ENCODE measurements at places on chromosomes 5 and 9. TPM values are rescaled to one million over a fixed set of nuclear protein-coding genes. Genes with fewer than 3 reads are reported as not detected.

GRCh38 chr5:56893251-56893951 is 16.0 kb upstream of the SETD9 start:
- no peak for DNase-seq

- DNase-seq: no peak
These were observed 134.8 kb downstream of the PCSK5 start for GRCh38 chr9:76025286-76025685.

Gene VCP
- total RNA-seq: 156 TPM

DNA sequence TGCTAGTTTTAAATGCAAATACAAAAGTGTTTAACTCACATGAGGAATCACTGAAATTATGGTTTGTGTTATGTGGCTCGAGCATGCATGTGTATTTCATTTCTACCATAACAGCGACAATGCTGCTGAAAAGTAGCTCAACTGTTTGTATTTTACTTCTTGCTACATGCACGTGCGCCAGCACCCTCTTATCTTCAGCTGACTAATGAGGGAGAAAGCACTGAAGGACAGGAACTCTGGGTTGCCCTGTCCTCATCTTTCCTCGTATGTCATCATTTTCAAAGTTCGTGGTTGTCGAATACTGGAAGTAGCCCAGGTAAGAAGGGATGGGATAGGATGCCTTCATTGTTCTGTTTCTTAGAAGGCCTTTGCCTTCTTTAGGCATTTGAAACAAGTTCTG is 120.3 kb downstream of the SYK start:
- peak; percentile 8 for DNase-seq

DNA sequence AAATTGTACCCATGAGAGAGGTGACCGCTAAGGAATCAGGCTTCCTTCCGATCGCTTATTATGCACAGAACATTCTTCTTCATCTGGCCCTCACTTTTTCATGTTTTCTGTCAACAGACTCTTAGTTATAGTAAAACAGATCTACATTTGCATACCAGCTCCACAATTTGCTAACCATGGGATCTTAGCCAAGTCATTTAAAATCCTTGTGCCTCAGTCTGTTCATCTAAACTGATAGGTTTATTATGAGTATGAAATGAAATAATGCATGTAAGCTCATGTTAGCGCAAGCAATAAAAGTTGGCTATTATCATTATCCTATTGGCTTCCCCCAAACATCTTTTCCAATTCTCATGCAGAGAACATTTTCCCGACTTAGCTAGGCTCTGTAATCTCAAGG is 42.3 kb downstream of the FGF1 start:
- DNase-seq: no peak

DNA sequence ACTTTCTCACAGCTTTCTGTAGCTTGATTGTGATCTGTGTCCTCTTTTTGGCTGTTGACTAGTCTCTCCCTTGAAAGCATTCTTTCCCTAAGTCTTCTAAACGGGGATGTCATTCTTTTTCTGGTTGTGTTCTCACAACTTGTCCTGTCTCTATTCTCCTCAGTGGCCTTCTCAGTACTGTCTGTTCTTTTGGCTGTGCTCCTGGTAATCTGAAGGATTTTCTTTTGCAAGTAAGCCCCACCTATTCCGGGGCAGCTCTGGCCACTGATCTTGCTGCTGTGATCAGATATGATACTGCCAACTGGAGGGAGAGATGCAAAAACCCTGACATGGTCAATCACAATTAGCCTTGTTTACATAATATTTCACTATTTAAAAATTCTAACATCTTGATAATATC is 172.2 kb downstream of the CDC42SE2 start:
- no peak for DNase-seq

Data from MCF 10A (cell line).